ENCODE measurements at places on chromosomes 2 and 18. TPM values are rescaled to one million over a fixed set of nuclear protein-coding genes. Genes with fewer than 3 reads are reported as not detected.

SNED1 gene
- total RNA-seq: 44.7 TPM

RGPD4 gene
- 0.07 TPM for total RNA-seq

DPP4 gene
- total RNA-seq: 1.9 TPM

GNLY gene
- total RNA-seq: 1.8 TPM

DSC3 gene
- not detected for total RNA-seq

FBXO36 gene
- 0.78 TPM for total RNA-seq

CXCR4 gene
- 200 TPM for total RNA-seq

DCDC2C gene
- total RNA-seq: not detected

PAX8 gene
- total RNA-seq: 0.39 TPM

ADGRF3 gene
- 1.0 TPM for total RNA-seq

NPAS2 gene
- not detected for total RNA-seq

BOLL gene
- not detected for total RNA-seq

SULT1C3 gene
- not detected for total RNA-seq

ERFE gene
- total RNA-seq: not detected

LIMS3 gene
- total RNA-seq: 0.24 TPM

NBAS gene
- total RNA-seq: 40.1 TPM

RNU2-63P gene
- 9.7 TPM for total RNA-seq

C1GALT1C1L gene
- not detected for total RNA-seq

HS1BP3 gene
- 13.1 TPM for total RNA-seq

FAP gene
- total RNA-seq: not detected

NEU2 gene
- not detected for total RNA-seq

RSAD2 gene
- 0.67 TPM for total RNA-seq

SIX3 gene
- total RNA-seq: not detected

TTC21B gene
- total RNA-seq: 29.2 TPM
